ENCODE measurements at places on chromosomes 3 and 15.
A peak's percentile ranks its signal among the peaks of the same experiment; 100 is the strongest.

DNA sequence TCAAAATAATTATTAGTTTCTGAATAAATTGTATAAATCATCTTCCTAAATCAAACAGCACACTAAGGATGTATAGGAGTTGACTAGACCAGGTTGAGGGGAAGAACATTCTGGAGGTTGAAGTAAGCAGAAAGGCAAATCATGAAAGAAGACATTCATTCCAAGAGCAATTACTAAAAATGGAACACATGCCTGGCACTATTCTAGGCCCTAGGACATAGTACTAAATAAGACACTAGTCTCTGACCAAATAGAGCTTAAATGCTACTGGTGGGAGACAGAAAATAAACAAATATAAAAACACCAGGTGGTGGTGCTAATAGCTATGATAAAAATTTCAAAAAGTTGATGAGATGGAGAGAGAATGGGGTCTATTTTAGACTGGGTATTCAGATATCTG lies 190.1 kb downstream of the TBC1D5 start:
- no peak for DNase-seq

- no peak for DNase-seq
Measured at GRCh38 chr15:77985931-77986480, 91.5 kb downstream of the TBC1D2B start.

DNA sequence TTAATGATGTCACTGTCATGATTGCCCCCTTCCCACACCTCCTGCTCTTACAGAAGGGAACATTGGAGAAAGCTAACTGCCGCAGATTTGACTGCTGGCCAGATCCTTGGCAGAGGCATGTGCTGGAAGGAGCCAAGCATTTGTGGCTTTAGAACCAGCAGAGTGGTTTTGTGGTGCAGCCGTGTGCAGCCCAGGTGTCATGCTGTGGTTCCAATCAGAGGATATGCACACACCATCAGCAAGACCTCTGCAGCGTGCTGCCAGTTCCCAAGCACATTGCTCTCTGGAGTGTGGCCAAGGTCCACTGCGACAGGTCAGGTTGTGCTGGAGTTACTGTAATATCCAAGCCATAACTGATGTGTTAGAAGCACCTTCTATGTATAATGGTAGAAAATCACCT lies 61.6 kb downstream of the OTOL1 start:
- no peak for DNase-seq

- peak; percentile 35 for DNase-seq
Measured at GRCh38 chr15:22948056-22948455, 32.1 kb downstream of the CYFIP1 start.

- no peak for DNase-seq
Measured at GRCh38 chr15:72535911-72536310, 61.8 kb downstream of the ARIH1 start.

- no peak for DNase-seq
Measured at GRCh38 chr15:78148392-78149067, 632 bp upstream of the IDH3A start.

DNA sequence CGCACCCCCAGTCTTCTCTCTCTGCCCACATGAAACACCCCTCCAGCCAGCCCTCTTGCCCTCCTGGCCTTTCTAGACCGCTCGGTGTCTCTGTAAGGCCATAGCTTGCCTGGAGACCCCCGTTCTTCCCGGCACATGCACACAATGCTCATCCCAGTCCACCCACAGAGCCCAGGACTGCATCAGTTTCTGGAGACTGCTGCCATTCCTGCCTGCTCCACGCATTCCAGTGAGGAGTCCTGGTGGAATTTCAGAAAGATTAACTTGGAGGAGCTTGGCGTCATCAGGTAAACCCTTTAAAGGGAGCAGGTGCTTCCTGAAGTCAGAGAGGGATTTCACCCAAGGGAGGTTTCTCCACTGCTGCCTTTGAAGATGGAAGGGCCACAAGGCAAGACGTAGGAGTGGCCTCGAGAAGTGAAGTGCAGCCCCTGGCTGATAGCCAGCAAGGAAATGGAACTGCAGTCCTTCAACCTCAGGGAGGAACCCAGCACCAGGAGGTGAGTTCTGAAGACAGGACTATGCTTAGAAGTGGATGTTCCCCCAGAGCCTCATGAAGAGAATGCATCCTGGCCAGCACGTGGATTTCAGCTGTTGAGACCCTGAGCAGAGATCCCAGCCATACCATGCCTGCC lies 19.2 kb downstream of the SLC41A3 start:
- peak; percentile 3 for DNase-seq

DNA sequence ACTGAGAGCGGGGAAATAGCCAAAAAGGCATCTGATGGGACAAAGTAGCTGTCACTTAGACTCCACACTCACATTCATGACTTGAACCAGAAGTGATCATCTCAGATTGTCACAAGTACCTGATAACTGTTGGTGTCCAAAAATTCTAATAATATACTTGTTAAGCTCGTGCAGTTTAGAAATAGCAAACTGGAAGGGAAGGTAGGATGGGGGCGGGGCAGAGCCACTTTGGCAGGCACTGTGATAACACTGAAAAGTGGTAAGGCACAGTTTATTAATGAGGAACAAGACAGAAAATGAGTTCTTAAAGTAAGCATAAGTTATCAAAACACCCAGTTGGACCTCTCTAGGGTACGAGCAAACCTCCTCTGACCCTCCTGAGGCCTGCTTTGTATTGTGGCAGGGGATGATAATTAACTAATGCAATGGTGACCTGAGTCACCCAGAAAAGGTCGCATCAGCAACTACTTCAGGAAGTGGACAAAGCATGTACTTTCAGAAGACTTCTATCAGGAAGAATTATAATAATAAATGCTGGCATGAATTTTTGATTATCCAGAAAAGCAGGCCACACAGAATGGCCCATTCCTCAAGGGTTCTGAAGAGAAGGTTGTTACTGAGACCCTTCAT lies 54.4 kb downstream of the ADCY5 start:
- DNase-seq: no peak

DNA sequence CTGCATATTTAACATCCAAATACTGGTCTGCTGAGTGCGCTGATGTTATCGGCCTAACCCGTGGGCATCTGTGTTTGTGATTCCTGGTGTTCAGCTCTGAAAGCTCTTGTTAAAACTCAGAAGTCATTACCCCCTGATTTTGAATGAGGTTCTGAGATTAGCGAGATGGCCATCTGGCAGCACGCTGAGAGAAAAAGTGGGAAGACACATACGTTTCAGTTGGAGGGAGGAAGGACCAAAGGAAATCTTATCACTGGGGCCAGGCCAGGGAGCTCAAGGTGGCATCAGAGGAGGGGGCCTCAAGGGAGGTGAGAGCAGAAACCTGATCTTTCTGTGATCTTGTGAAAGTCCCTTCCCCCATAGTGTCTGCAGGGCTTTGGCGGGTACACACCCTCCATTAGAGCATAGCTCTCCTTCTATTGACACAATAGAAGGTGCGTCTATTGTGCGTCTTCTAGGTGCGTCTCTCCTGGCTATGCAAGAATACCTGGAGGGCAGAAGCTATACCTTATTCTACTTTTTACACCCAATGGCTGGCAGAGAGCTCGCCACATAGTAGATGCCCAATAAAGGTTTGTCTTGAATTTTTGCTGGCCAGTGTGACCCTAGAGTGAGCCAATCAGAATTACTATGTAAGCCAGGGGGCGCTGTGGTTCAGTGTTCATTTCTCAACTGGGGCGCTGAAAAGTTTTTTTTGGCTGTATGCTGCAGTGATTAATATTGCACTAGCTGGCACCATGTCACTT lies 182.4 kb downstream of the SHQ1 start:
- DNase-seq: peak; percentile 18

DNA sequence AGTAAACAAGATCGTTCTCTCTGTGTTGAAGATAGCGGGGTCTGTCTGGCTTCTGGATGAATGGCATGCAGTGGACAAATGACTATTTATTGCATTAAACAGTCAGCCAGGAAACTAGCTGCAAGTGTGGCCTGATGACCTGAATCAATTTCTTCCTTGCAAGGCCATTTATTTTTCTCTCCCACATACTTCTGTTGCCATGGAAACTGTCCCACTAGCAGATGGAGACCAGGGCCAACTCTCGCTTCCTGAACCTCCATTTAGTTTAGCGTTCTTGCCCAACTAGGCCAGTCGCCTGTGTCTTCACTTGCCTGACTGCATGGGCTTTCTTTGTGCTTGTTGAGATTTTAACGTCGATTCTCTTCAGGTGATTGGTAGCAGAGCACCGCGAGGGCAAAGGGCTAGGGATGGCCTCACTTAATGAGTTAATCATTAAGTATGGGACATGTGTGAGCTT lies 27.6 kb downstream of the LMCD1 start:
- no peak for DNase-seq

DNA sequence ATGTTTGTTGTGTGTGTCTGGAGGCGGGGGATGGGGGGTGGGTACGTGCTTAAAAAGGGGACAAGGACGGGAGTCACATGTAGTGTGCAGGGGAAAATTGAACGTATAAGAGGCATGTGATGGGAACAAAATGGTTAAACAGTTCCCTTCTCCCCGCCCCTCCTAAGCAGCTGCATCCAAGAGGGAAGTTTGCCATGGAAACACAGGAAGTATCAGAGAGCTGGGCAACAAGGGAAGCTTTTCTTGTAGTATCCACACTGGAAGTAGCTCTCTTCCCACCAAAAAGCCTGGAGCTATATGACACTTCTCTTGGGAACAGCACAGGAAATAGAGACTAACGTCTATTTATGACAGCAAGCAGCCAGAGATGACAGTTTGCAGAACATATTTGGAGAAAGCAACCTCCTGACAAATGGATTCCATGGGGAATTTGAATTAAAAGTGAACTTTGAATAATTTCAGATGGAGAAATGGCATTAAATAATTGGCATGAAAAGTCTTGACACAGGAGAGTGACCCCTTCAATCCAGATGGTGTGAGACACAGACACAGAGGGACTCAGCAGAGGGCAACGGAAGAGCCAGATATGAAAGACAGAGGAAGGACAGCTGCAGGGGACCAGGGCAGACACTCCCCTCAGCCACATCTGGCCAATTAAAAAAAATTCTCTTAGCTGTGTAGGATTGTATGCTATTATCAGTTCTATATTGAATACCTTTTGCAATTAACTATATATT lies 294.2 kb upstream of the TBL1XR1 start:
- peak; percentile 12 for DNase-seq

DNA sequence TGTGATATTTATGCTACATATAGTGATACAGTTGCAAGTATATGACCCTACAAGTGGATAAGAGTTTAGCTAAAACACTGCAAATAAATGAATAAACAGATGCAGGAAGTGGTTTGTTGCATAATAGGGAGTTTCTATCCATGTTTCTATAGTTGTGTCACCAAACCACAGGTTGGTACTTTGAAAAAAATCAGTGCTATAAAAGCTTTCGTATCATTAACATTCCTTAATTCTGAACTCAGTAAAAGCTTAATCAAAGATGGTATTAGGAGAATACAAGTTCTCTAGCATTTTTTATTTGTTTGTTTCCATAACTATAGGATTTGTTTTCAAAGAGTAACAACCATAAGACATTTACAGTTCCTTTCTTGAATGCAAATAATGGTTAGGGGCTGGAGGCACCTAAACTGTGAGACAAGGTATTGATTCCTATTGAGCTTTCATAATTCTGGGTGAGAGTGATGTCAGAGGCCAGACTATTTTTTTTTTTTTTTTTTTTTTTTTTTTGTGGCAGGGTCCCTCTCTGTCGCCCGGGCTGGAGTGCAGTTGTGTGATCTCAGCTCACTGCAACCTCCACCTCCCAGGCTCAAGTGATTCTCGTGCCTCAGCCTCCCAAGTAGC lies 29.6 kb downstream of the CPOX start:
- DNase-seq: no peak

DNA sequence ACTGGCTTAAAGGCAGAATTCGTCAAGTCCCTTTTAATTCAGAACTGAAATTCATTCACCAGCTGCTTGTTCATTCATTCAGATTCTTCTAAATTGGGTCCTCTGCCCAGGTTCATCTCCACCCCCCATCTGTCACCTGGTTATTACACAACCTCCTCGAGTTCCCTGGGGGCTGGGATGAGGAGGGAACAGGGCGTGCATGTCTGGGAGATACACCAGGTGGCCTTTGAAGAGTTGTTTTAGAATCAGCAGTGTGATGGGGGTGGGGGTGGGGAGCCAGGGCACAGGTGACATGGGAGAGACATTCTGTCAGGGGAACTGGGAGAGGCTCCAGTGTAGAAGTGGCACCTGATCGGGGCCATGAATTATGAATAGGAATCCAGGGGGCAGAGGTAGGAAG lies 8.2 kb downstream of the SNX33 start:
- DNase-seq: no peak

DNA sequence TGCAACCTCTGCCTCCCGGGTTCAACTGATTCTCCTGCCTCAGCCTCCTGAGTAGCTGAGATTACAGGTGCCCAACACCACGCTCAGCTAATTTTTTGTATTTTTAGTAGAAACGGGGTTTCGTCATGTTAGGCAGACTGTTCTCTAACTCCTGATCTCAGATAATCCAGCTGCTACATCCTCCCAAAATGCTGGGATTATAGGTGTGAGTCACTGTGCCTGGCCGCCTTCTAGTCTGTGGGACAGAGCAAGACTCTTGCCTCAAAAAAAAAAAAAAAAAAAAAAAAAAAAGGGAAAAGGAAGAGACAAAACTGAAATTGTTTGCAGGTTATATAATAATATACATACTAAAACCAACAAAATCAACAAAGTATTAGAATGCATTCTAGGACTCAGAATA lies 215.2 kb downstream of the PCCB start:
- no peak for DNase-seq

DNA sequence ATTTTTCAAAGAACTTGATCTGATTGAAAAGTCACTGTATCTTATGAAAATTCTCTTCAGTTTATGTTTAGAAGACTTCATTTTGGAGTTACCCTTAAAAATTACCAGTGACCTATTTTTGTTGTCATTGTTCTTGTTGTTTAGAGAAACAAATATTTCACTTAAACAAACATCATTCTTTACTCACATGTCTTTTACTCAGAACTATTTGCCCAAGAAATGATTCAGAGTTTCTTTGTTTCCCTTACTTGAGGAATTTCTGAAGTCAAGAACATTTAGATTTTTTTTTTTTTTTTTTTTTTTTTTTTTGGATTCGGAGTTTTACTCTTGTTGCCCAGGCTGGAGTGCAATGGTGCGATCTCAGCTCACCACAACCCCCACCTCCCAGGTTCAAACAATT lies 259.6 kb upstream of the UBE2E1 start:
- no peak for DNase-seq

DNA sequence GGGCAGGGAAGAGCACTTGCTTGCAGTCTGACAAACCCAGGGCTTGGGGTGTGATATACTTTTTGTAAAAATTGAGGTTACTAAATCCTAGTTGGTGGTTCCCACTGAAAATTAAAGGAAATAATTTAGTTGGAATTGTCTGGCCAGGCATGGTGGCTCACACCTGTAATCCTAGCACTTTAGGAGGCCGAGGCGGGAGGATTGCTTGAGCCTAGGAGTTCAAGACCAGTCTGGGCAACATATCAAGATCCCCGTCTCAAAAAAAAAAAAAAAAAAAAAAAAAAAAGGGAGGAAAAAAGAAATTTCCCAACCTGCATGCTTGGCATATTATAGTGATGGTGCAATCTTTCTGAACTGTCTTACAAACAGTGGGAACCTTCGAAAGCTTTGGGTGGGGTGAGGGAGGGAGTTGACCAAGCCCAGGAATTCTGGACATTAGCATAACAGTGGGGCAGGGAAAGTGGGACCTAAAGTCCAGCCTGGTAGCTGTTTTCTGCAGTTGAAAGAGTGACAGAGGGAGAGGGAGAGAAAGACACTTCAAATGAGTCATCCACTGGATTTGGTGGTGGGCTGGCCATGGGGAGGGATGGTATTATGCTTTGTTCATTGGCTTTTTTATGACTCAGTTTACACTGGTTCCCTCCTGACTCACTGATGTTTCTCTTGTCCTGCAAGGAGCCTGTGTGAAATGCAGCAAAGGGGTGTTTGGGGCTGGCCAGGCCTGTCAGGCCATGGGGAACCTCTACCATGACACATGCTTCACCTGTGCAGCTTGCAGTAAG lies 41.1 kb downstream of the LIMD1 start:
- DNase-seq: no peak

- DNase-seq: peak; percentile 92
Measured at GRCh38 chr15:80058851-80059785, at the start of gene ZFAND6. ZFAND6 (plus strand) TSS chr15:80059676; CDS start chr15:80120345, 60,669 bp downstream.
